Fibroblast of gingiva (primary cell): ENCODE measurements at places on chromosomes 7 and 10.

DNA sequence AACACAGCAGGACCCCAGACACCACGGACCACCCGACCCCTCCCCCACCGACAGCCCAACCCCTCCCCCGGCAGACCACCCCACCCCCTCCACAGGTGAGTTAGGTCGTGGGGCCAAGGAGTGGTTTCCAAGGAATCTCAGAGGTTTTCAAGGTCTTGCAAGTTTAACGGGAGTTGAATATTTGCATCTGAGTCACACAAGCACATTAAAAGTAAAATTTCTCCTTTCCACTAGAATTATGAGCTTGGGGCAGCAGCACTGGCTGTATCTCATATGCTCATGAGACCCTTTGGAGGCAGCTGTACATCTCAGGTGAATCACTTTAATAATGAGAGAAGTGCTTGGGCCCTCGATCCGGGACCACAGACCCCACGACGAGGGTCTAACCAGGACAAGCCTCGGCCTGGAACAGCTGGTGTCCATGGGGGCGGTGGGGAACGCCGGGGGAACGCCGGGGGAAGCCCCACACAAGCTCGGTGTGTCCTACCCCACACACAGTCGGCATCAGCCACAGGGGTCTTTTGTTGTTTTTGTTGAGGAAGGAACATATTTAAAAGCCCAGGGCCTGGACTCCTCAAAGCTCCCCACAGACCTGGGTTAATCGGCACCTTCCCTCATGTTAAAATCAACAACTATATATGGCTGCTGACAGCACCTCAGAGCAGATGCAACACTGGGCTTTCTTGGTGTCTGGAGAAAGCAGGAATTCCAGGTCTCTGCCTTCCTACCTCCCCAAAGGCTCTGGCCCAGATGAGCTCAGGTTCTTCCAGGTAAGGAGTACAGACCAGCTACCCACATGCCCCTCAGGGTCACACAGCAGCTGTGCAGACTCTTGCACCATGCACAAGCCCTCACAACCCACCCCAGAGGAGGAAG, 130.3 kb downstream of the DIP2C start:
- no peak for DNase-seq

GRCh38 chr10:53719658-53720057, 947.1 kb upstream of the MBL2 start:
- no peak for DNase-seq

DNA sequence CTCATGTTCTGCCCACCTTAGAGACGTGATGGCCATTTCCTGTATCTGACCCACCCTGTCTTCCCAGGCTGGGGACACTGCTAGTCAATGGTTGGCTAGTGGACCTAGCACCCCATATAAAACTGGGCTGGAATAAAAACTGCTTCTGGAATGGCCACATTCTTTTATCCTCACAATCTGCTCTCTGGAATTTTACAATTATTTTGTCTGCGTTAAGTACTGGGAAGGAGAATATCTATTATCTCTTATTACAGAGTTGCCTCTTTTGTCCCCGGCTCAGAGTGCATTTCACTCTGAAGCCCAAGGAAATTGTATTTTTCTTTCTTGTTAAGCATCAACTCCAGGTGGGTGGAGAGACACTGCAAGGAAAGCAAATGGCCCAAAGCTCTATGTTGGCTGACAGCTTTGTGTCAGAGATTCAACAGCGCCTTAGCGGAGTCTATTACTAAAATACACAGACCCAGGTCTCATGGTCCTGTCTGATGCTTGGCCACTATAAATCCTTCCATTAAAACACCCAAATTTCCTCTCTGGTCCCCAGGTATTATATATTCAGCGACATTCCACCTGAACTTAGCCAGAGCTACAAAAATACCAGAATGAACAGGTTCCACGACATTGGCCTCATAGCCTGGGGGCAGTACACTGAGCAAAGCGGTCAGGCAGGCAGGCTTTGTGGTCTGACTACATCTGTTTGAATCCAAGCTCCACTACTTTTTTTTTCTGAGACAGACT, 121.7 kb downstream of the PRPF18 start:
- DNase-seq = no peak

DNA sequence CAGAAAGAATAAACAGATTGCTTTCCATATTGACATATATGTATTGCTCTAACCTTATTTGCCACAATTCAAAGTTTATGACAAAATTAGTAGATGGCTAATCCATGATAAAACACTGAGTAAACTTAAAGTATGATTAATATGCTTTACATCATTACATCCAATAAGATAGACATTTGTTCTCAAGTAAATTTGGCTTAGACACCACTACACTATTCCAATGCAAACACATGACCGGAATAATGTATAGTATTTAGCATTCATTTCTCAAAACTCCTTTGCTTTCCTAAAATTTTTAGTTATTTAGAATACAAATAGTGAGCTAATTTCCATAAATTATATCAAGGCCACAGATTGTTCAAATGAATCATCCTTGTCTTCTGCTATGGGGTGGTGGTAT, 20.2 kb downstream of the SEM1 start:
- no peak for DNase-seq

- DNase-seq = no peak
These were observed 38.4 kb downstream of the ATXN7L1 start for GRCh38 chr7:105837765-105838626.

DNA sequence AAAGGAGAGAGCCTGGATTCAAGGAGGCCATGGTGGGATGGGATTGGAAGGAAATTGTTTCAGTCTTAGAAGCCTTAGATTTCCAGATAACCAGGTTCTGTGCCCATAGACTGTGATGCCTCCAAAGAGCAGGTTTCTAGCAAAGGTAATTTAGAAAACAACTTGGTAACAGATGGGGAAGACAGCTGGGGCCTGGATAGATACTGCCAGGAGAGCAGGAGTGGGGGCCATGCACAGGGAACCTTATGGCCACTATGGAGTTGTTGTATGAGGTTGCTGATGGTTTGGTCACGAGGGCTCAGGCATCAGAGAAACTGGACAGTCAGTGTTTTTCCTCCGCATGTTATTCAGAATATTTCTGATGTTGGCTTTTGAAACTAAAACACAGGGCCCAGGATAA, 901.9 kb downstream of the LRMDA start:
- no peak for DNase-seq

GRCh38 chr7:125504848-125505247, 575.2 kb upstream of the POT1 start:
- no peak for DNase-seq

GRCh38 chr10:53406532-53406931, 633.9 kb upstream of the MBL2 start:
- DNase-seq = no peak

GRCh38 chr7:143408686-143409561, at the start of gene EPHA1:
TSS of gene EPHA1 (minus strand) at chr7:143408856. CDS start at chr7:143408805, 51 bp downstream.
- no peak for DNase-seq

GRCh38 chr10:93410697-93411348, 71.3 kb downstream of the MYOF start:
- DNase-seq = no peak

GRCh38 chr10:114815791-114816190, 5.8 kb upstream of the FHIP2A start:
- no peak for DNase-seq

DNA sequence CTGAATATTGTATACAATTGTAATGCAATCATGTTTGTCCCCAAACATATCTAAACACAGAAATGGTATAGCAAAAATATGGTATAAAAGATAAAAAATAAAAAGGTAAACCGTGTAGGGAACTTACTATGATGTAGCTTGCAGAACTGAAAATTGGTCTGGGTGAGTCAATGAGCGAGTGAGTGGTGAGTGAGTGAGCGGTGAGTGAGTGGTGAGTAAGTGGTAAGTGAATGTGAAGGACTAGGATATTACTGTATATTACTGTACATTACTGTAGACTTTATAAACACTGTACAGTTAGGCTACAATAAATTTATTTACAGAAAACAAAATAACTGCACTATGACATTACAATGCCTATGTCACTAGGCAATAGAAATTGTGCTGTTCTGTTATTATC, 1163.2 kb upstream of the SORCS1 start:
- no peak for DNase-seq

DNA sequence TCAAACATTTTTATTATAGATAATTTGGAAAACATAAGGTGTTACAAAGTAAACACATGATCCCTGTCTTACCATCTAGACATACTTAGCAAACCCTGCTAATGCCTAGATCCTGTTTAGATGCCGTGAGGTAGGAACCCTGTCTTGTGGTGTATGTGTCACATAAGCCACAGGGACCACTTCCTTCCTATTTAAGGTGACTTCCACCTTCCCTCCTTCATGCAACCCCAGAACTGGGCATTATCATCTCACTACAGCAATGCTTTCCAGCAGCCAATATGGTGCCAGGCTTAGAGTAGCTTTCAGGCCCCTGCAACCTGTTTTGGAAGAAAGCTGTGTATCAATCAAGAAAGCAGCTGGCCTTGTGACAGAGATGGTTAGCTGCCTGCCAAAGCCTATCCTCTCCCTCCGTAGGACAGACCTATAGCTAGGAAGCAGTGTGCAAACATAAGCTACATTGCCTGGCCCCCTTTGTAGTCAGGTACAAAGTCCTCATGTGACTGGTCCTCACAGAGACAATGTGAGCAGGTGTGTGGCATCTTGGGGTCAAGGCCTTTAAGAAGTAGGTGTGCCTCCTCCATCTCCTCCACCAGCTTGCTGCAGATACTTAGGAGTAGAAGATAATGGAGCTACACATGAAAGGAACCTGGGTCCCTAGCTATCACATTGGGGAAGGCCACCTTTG, 146.8 kb downstream of the SPAG6 start:
- no peak for DNase-seq
